CD4-positive, CD25-positive, alpha-beta regulatory T cell (primary cell): ENCODE measurements at places on chromosomes 11 and 22. TPM values are rescaled to one million over a fixed set of nuclear protein-coding genes. Genes with fewer than 3 reads are reported as not detected.

The COA4 gene
- total RNA-seq: 30.5 TPM

The APOL5 gene
- not detected for total RNA-seq

The GGA1 gene
- 69.7 TPM for total RNA-seq

The ARHGAP20 gene
- total RNA-seq: not detected

The KCNQ1OT1 gene
- total RNA-seq: 0.72 TPM

DNA sequence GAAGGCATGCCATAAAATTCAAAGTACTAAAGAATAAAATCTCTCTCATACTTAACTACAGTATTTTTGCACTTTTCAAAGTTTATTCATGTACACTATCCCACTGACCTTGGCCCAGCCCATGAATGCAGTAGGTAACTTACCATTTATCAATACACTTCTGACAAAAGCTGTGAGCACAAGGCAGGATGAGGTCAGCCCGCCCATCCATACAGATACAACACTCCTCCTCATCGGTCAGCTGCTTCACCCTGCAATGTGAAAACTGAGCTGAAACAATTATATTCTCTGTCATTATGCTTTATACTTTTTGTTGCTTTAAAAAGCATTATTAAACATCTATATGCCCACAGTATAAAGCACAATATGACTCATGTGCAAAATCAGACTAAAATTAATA is 22.1 kb downstream of the RNF141 start:
- H3K4me3 ChIP-seq: no peak overlapping the region
- H3K4me1 ChIP-seq: no peaks in the 10 kb centered on the region
- H3K36me3 ChIP-seq: peaks cover 56% of the 10 kb centered on the region
- H3K27ac ChIP-seq: no peak overlapping the region
- H3K27me3 ChIP-seq: no peaks in the 10 kb centered on the region
- no peak for DNase-seq

- H3K36me3 ChIP-seq: no peaks in the 10 kb centered on the region
- H3K27me3 ChIP-seq: no peaks in the 10 kb centered on the region
- H3K4me3 ChIP-seq: no peak overlapping the region
- no peak overlapping the region for H3K27ac ChIP-seq
- no peak for DNase-seq
These were observed 68.2 kb upstream of the NECTIN1 start for GRCh38 chr11:119797123-119797611.

- H3K4me1 ChIP-seq: no peaks in the 10 kb centered on the region
- H3K27me3 ChIP-seq: no peaks in the 10 kb centered on the region
- no peak for DNase-seq
- no peaks in the 10 kb centered on the region for H3K36me3 ChIP-seq
These were observed 2.9 kb downstream of the ALDH3B1 start for GRCh38 chr11:68012843-68013610.

DNA sequence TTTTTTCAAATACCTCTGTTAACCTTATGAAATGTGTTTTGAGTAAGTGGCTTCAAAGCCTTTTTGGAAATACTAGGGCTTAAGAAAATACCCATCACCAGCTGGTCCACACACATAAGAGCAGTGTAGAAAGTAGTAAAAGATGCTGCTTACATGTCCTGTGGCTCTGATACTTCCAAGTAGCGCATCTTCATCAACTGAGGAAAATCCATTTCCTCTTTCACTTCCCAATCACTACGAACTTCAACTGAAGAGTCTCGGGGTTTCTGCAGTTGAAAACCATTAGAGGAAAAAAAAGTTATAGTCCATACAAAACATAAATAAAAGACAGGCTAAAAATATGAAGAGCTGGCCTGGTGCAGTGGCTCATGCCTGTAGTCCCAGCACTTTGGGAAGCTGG is 8.5 kb downstream of the EIF3D start:
- H3K4me3 ChIP-seq: no peak overlapping the region
- H3K27ac ChIP-seq: no peak overlapping the region
- DNase-seq: no peak
- H3K36me3 ChIP-seq: peaks cover 100% of the 10 kb centered on the region

DNA sequence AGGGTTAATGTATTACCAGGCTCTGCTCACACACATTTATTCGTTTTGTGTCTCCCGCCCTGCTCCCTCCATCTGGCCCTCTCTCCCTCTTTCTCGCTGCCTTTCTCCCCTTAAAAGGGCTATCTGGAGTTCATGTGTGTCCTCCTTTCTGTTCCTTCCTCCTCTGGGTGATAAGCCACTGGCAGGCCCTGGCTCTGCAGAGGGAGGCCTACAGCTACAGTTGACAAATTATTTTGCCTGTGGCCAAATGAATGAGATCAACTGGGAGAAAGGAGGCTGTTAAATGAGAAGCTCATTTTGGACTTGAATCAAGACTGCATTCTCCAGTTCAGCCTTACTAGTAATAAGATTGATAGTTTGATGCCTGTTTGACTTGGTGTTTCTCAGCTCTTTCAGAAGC is 17.5 kb upstream of the OPCML start:
- H3K4me1 ChIP-seq: no peaks in the 10 kb centered on the region
- H3K4me3 ChIP-seq: no peak overlapping the region
- H3K27ac ChIP-seq: no peak overlapping the region

DNA sequence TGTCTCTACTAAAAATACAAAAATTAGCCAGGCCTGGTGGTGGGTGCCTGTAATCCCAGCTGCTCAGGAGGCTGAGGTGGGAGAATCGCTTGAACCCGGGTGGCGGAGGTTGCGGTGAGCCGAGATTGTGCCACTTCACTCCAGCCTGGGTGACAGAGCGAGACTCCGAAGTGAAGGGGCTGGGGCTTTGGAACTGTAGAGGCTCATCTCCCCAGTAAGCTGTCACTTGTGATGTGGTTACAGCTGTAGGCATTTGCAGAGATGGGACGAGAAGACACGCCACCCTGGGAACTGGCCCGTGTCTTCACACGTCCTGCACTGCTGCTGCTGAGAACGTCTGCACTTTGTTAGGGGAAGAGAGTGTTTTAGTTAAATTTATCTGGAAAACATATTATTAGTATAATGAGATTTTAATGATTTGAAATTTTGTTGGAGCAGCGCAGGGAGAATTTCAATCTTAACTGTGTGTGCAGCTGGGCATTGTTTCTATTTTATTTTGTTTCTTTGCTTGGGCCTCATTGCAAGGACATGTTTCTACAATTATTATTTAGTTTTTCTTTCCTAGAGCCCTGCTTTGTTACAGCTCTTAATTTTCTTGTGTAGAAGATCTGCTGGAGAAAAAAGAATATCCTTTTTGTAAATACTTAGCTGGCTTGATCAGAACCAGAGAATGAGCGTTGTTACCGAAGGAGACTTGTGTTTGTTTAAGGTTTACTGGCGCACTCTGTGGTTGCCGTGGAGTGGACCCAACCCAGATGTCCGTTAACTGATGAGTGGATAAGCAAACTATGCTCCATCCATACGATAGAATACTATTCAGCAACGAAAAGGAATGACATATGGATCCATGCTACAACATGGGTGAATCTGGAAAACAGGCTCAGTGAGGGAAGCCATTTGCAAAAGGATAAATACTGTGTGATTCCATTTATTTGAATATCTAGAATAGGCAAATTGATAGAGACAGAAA is 18.4 kb downstream of the PARVB start:
- no peaks in the 10 kb centered on the region for H3K4me1 ChIP-seq
- no peak overlapping the region for H3K27ac ChIP-seq
- no peaks in the 10 kb centered on the region for H3K27me3 ChIP-seq
- no peaks in the 10 kb centered on the region for H3K36me3 ChIP-seq
- no peak for DNase-seq

- H3K4me3 ChIP-seq: no peak overlapping the region
- H3K27ac ChIP-seq: no peak overlapping the region
- no peak for DNase-seq
- no peaks in the 10 kb centered on the region for H3K4me1 ChIP-seq
- peaks cover 38% of the 10 kb centered on the region for H3K36me3 ChIP-seq
These were observed 135.1 kb downstream of the MIAT start for GRCh38 chr22:26792522-26792921.

DNA sequence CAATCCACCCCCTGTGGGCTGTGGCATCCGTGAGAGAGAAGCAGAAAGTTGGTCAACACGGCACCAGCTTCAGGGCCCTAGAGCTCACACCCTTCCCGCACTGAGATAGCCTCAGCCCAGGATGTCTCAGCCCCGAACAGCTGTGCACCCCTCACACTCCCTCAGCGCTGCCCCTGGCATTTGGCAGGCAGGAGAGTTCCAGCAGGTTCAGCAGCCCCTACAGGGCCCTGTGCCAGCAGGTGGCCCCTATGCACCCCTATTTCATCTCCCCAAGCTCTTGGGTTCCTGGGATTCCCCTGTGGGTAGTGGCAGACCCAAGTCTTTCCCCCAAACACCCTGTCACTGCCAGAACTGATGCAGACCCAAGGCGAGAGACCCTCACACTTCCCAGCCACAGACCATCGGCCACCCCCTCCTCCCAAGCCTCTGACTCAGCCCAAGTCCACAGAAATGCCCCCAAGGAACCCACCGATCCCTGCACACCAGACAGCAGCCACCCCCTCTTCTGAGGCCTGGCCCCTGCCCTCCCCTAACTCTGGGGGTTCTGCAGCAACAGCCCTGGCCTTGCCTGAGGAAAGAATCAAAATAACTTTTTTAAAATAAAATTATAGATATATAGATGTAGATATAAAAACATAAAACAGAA is 183.6 kb downstream of the IGLL1 start:
- H3K27me3 ChIP-seq: no peaks in the 10 kb centered on the region
- no peaks in the 10 kb centered on the region for H3K4me1 ChIP-seq
- H3K36me3 ChIP-seq: no peaks in the 10 kb centered on the region

- H3K27me3 ChIP-seq: no peaks in the 10 kb centered on the region
- no peak overlapping the region for H3K27ac ChIP-seq
- H3K4me3 ChIP-seq: no peak overlapping the region
- peaks cover 36% of the 10 kb centered on the region for H3K36me3 ChIP-seq
These were observed 2.5 kb downstream of the SCO2 start for GRCh38 chr22:50522806-50523438.

DNA sequence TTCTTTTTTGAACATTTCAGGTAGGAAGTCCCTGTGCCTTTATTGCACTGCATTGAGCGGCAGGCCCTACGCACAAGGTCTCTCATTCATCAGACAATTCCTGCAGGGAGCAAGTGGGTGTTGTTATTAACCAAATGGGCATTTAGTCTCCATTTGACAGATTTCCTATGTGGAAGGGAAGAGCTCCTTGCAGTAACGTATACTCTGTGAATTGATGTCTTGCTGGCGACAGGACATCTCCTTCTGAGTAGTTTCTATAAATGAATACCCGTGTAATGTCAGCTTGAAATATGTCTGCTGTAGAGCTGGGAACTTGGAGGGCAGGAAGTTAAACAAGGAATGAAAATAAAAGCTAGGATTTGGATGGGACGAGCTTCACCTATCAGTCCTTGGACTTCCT is 3.7 kb downstream of the OR5B21 start:
- H3K27ac ChIP-seq: no peak overlapping the region
- H3K36me3 ChIP-seq: no peaks in the 10 kb centered on the region
- DNase-seq: no peak
- no peaks in the 10 kb centered on the region for H3K27me3 ChIP-seq

DNA sequence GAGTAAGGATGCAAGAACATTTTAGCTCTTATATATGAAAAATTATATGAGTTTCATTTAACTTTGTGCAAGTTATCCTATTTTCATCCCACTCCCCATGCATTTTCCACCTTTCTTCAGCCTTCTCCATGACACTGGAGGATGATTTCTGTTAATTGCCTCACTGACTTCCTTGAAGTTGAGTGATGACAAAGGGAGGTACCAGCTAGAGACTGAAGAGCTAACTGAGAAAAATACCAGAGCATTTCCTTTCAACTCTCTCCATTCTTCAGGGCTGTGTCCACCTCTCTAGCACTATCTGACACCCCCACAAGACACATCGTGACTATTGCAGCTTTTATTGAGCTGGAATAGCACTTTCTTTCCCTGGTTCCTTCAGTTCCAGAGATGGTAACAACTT is 711.6 kb upstream of the LRRC4C start:
- H3K36me3 ChIP-seq: no peaks in the 10 kb centered on the region
- no peaks in the 10 kb centered on the region for H3K4me1 ChIP-seq
- DNase-seq: no peak
- no peaks in the 10 kb centered on the region for H3K27me3 ChIP-seq

DNA sequence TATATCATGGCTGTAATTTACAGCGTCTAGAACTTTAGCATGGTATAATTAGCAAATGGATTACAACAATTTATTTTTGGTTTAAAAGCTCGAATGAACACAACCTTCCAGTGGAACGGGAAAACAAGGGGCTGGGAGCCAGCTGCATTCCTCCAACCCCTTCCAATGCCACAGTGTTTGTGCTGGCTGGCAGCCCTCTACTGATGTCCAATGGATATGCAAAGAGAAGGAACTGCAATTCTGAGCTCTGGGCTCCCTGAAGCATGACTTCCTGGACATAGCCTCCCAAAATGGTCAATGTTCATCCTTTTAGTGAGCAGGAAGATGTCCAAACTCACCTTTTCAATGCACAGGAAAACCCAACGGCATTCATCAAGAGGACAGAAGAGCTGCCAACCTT is 288.3 kb downstream of the TENM4 start:
- no peaks in the 10 kb centered on the region for H3K4me1 ChIP-seq
- H3K36me3 ChIP-seq: no peaks in the 10 kb centered on the region
- H3K27ac ChIP-seq: no peak overlapping the region
- H3K4me3 ChIP-seq: no peak overlapping the region

DNA sequence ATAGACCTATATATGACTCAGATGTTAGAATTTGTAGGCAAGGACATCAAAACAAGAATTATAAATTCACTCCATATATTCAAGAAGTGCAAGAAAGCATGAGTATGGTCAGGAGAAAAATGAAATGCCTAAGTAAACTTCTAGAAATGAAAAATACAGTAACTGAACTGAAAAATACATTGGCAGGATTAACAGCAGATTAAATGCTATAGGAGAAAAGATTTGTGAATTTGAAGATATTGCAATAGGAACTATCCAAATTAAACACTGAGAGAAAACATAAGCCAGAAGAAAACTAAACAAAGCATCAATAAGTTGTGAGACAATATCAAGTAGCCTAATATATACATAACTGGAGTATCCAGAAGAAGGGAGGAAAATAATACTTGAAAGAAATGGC is 46.6 kb upstream of the TMEM45B start:
- H3K27ac ChIP-seq: no peak overlapping the region
- H3K4me3 ChIP-seq: no peak overlapping the region
- H3K36me3 ChIP-seq: no peaks in the 10 kb centered on the region
- H3K4me1 ChIP-seq: no peaks in the 10 kb centered on the region
- no peaks in the 10 kb centered on the region for H3K27me3 ChIP-seq

DNA sequence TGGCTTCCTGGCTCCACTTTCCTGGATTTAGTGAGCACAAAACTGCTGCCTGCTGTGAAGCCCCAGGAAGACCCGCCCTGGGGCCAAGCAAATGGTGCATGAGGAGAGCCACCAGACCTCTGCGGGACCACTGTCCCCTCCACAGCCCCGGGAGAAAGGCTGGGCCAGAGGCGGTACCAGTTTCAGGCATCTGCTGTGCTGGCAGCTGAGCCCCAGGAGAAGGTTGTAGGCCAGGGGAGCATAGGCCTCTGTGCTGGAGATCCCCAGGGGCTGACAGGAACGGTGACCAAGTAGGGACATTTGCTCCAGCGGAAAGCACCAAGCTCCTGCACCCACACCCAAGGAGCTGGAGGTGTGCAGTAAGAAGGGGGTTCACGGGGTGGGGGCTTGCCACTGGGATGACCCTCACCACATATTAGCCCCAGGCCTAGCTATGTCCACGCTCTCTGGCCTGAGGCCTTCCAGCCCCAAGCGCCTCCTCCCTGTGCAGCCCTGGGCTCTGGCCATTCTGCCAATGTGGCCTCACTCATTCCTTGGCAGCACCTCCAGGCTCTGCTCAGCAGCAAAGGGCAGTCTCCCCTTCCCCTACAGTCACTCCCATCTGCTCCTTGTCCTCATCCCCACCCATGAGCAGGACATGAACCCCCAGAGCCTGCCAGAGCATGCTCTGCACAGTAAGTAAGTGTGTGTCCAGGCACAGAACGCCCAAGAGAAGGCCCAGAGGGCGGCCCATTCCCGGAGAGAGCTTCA is 24.0 kb upstream of the COMT start:
- H3K4me3 ChIP-seq: no peak overlapping the region
- no peak overlapping the region for H3K27ac ChIP-seq
- H3K36me3 ChIP-seq: peaks cover 48% of the 10 kb centered on the region
- no peak for DNase-seq
- no peaks in the 10 kb centered on the region for H3K27me3 ChIP-seq
- H3K4me1 ChIP-seq: no peaks in the 10 kb centered on the region
